ENCODE measurements at places on chromosomes 6 and 20.

DNA sequence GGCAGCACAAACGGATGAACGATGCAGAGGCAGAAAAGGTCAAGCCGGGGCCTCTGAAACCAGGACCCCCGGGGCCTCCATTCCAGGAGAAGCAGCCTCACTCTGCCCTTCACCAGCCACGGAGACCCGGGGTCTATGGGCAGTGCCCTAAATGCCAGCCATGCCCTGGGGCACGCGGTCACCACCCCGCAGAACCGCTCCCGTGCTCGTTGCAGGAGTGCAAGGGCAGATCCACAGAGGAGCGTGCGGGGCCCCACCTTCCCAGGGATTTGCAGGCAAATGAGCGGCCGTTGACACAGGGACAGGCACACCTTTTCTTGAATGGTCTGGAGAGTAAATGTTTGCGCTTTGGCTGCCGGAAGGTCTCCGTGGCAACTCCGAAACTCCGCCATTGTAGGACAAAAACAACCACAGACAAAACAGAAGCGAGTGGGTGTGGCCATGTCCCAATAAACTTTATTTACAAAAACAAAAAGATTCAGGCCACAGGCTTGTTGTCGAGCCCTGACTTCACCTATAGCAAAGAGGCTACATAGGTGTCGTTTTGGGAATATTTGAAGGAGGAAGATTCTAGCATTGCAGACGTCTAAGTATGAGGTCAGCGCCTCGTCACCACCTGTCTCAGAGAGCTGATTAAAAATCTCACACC, 163.3 kb downstream of the TAF4 start:
- no peak for DNase-seq

GRCh38 chr20:56776345-56776744, 147.2 kb downstream of the TFAP2C start:
- no peak for DNase-seq

GRCh38 chr6:135887069-135887468, 35.6 kb downstream of the PDE7B start:
- no peak for DNase-seq

DNA sequence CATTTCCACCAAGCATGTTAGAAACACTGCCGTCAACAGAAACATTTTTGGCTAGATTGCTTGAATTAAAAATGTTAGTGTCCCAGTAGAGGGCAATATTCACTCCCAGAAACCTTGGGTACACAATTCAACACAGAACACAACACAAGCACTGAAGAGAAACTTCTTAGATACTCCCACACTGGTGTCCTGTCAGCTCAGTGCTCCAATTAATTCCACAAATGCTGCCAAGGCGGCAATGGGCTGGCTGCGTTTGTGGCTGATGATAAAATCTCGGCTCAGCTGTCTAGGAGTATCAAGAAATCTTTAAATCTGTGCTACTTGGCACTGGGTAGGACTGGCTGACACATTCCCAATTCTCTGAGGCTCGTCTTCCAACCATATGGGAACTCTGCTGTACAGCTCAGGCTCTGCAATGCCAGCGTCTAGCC, 39.3 kb downstream of the BEND3 start:
- no peak for DNase-seq

DNA sequence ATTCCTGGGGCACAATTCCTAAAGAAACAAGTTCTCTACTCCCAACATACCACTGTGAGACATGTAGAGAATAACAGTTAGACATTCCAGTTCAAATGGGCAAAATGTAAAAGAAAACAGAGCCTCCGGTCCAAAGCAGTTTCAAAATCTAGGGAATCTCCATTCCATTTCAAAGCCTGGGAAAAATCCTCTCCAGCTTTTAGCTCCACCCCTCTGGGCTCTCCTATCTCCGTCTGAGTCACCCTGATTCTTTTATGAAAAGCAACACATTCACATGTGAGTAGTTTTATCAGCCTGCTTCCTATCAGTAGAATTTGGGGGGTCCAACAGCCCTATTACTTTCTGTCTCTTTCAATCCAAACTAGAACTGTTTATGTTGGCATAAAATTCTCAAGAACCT, 3.7 kb downstream of the CSNK2A1 start:
- no peak for DNase-seq

DNA sequence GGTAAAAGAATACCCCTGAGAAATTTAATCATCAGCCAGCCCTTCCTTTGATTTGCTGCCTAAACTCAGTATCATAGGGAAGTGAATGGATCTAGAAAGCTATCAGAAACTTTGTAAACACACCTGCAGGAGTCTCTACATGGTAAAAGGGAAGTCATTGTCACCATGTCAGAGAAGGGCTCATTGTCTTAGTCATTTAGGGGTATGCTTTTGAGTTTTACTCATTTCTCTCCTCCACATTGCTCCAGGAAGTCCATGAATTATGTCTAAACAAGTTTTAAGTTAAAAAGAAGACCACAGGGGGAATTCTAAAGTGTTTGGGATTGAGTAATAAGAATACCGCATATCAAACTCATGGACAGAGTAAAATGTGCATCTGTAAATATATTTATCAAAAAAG, 2.5 kb downstream of the SLC17A1 start:
- DNase-seq, result no peak

- DNase-seq, result no peak
Observed at GRCh38 chr20:43680981-43681380, 14.1 kb downstream of the MYBL2 start.

- DNase-seq, result no peak
Observed at GRCh38 chr6:42163981-42164380, 9.2 kb upstream of the GUCA1A start.

GRCh38 chr6:127090051-127090450, 28.4 kb upstream of the RSPO3 start:
- DNase-seq, result no peak

- DNase-seq, result no peak
Observed at GRCh38 chr6:170243791-170244291, 47.0 kb downstream of the DLL1 start.

- DNase-seq, result no peak
Observed at GRCh38 chr6:50925981-50926380, 107.3 kb downstream of the TFAP2B start.

DNA sequence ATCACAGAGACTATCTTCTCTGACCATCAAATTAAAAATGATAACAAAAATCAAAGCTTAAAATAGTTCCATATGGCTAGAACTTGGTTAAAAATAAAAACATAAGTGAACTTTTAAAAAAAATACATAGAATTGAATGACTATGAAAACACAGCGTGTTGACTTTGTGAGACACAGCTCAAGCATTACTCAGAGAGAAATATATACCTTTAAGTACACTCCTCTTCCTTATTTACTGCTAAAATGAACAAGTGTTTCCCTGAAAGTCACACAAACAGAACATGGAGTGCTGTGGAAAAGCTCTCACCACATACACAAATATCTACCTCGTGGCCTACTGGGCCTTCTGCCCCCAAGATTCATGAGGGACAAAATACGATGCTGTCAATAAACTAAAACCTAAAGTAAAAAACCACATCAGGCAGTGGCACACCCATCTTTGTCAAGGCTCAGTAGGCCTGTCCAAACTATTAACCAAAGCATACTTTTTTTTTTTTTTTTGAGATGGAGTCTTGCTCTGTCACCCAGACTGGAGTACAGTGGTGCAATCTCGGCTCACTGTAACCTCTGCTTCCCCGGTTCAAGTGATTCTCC, 7.5 kb downstream of the FAXC start:
- no peak for DNase-seq

DNA sequence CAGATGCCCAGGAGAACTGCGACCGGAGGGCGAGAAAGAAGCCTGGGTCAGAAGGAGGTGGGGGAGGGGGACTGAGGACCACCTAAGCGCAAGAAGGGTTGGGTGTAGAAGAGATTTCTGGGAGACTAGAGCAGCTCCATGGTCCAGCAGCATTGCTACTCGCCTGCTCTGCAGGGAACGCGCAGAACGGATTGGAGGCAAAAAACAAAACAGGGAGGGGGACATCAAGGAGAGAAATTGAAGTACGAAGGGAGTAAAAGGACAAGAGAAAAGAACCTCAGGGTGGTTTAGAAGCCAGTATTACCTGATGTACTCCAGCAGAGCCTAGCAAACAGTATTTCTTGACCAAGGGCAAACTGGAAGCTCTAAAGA, 537 bp upstream of the GABBR1 start:
- DNase-seq, result no peak

- no peak for DNase-seq
Observed at GRCh38 chr20:2332711-2333110, 36.9 kb downstream of the TGM3 start.

DNA sequence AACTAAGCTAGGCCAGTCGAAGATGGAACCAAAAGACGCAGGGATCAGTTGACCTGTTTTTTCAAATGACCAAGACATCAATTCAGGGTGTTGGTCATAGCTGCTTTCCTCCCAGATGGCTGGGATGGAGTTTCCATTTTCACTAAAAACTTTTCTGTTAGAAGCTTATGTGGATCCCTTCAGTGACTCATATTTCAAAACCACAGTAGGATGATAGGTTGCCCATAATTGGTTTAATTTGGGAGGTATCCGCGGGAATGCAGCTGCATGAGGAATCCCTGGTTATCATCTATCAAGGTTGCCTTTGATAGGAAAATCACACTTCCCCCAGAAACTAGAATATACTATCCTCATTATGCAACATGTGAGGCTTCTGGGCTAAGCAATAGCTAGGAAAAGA, 150.9 kb upstream of the MLIP start:
- no peak for DNase-seq

DNA sequence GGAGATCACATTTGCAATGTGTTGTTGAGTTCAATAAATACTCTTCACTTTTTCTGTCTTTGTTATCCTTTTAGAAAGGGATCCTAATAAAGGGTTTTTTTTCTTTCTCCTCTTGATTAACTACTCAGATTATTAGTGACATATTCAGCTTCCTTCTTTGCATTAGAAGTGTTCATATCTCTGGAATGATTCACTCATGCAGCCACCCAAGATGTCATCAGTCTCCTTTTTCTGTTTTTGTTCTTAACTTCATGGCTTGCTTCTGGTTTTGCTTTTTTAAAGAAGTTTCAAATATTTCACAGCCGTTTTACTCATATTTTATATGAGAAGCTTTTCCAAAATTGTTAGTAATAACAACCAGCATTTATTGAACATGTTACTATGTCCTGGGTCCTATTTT, 187.6 kb downstream of the TMEM242 start:
- no peak for DNase-seq

GRCh38 chr6:6926856-6927255, 180.9 kb upstream of the RREB1 start:
- DNase-seq, result no peak

GRCh38 chr6:3039384-3039783, 28.9 kb upstream of the RIPK1 start:
- DNase-seq, result no peak

DNA sequence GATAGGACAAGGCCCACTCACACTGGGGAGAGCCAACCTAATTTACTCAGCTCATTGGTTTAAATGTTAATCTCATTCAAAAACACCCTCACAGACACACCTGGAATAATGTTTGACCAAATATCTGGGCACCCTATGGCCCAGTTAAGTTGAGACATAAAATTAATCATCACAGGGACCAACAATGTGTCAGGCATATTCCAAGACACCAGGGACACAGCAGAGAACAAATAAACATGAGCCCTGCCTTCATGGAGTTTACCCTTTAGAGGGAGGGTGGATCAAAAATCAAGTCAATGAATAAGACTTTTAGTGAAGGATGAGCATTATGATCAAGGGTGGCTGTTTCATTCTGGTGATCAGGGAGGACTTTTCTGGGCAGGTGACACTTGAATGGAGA, 98.7 kb upstream of the CHD6 start:
- no peak for DNase-seq

- peak; percentile 83 for DNase-seq
Observed at GRCh38 chr6:32952817-32953739, at the start of gene HLA-DMA. TSS of gene HLA-DMA (minus strand) at chr6:32953097. CDS start at chr6:32953036, 61 bp downstream.

DNA sequence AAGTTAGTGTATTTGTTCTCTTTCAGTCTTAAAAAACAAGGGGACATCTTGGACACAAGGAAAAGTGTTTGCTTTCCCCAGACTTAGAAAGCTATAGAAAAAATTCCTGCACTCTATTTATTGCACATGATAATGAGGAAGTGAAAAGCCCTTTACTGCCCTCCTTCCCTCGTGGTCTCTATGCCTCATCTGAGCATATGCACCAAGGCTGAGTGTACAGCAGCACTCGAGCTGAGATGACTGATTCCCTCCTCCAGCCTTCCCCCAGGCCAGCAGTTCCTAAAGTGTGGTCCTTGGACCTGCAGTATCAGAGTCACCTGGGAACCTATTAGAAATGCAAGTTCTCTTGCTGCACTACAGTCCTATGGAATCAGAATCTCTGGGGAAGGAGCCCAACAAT, 14.3 kb upstream of the LAMP5 start:
- no peak for DNase-seq

- DNase-seq, result no peak
Observed at GRCh38 chr6:150894935-150895552, 29.5 kb downstream of the MTHFD1L start.

- no peak for DNase-seq
Observed at GRCh38 chr20:53899351-53900167, 170.8 kb downstream of the BCAS1 start.

DNA sequence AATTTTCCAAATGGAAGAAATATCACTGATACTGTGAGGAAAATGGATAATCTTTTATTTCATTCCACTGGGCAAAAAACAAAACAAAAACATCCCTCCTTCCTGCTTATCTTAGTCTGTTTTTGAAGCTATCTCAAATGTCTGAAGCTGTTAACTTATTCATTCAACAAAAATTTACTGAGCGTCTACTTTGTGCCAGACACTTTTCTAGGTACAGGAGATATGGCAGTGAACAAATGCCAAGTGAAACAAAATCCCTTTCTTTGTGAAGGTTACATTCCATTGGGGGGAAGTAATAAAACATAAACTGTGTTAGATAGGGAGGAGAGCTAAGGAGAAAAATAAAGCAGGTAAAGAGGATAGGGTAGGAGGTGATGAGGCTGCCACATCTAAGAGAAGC, 47.5 kb downstream of the TNFRSF21 start:
- DNase-seq, result no peak

- no peak for DNase-seq
Observed at GRCh38 chr20:63261060-63261794, 7.0 kb upstream of the NKAIN4 start.

GRCh38 chr6:167898673-167899311, 72.1 kb downstream of the AFDN start:
- no peak for DNase-seq

GRCh38 chr6:101393251-101393828, at the start of gene GRIK2:
TSS of gene GRIK2 (plus strand) at chr6:101393708.
- no peak for DNase-seq

GRCh38 chr6:13825871-13826270, 11.5 kb upstream of the MCUR1 start:
- DNase-seq, result no peak

Data from central memory CD8-positive, alpha-beta T cell (primary cell).